ENCODE measurements at places on chromosomes 12 and 14.

DNA sequence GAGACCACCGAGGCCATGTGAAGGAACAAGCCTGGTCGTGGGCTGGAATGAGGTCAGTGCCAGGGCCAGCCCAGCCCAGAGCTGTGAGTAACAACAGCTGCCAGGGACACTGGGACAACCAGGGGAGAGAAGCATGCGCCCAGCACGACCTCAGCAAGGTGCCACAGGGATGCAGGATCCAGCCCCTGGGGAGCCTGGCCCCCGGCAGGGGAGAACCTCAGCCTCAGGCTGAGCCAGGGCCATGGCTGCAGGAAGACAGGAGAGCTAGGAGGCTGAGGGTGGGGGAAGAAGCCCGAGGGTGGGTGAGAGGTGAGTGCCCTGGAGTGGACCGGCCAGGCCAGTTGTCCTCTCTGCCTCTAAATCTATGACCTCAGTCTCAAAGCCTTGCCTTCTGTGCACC lies 62.6 kb downstream of the BCL11B start:
- no peak for DNase-seq

DNA sequence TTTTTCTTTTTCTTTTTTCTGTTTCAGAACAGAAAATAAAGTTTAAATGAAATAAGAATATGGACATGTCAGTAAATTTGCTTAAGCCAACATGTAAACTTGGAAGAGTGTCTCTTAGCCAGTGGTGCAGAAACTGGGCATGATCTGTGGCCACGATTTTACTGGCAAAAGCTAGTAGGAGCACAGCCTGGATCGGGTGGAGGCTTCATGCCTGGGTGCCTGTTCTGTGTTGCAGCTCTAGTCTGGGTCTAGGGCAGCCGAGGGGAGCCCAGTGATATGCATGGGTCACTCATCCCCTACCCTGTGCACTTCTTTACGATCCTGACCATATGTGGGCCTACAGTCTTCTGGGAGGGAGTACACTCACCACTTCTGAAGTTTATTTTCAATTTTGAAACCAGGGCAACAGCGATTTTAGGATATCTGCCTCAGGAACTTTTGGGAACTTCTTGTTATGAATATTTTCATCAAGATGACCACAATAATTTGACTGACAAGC lies 45.6 kb upstream of the SMCO2 start:
- no peak for DNase-seq

GRCh38 chr12:47527816-47528215 lies 178.0 kb downstream of the RPAP3 start:
- no peak for DNase-seq

GRCh38 chr12:126198966-126199692 lies 1133.9 kb downstream of the AACS start:
- DNase-seq, result no peak

- no peak for DNase-seq
These were observed 18.3 kb downstream of the PLEK2 start for GRCh38 chr14:67393689-67394088.

DNA sequence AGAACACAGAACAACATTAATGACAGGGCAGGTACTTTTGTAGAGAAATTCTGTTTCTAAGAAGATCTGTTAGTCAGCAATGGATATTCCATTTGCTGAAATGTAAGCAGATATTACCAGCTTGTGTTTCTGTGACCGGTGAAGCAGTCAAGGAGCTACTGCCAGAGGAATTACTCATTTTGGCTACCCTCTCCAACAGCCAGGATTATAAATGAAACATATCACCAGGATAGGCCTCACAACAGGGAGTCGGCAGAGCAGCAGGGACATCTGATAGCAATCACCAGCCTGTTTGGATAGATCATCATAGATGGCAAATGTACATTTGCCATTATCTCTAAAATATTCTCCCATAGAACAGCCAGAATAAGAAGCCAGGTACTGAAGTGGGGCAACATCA lies 440.7 kb downstream of the KCNH5 start:
- DNase-seq, result no peak

DNA sequence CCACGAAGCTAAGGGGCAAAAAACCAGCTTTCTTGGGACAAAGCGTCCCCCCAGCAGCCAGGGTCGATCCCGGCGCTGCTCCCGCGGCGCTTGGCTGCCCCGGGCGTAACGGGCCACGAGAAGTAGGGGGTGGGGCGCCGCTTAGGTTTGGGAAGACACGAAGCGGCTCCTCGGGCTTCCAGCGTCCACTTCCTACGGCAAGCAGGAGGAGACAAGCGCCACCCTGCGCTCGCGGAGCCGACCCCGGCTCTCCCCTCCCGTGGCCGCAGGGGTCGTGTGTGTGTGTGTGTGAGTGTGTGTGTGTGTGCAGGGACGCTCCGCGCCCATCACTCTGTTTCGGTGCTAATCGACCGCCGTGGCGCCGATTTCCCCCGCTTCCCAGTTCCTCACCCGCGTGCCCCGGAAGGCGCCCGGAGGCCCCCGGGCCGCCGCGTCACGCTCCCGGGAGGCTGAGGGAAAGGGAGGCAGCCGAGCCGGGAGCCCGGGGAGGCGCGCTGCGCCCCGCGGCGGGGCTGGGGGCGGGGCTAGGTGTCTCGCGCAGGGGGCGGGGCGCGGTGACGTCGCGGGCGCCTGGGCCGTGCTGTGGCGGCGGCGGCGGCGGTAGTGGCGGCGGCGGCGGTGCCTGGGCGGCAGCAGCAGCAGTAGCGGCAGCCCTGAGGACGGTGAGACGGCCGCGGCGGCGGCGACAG lies at the start of gene ERC1:
TSS of gene ERC1 (plus strand) at position 563 of the 689 bp plus-strand sequence. CDS start 36,681 bp downstream, outside the sequence.
- DNase-seq, result peak; percentile 73

DNA sequence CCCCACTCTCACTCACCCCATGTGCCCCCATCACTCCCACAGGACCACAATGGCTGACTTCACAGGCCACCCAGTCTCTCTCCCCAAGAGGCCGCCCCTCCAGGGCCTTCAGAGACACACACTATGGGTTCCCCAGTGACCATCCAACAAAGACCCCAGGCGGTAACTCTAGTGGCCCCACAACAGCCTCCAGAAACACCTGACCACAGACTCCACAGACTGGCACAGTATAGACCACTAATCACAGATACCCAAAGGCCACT lies 3.0 kb downstream of the ZNF605 start:
- DNase-seq, result no peak

GRCh38 chr14:75299059-75299458 lies 20.4 kb downstream of the FOS start:
- DNase-seq, result no peak

- no peak for DNase-seq
These were observed 192.4 kb upstream of the CNTN1 start for GRCh38 chr12:40499856-40500255.

DNA sequence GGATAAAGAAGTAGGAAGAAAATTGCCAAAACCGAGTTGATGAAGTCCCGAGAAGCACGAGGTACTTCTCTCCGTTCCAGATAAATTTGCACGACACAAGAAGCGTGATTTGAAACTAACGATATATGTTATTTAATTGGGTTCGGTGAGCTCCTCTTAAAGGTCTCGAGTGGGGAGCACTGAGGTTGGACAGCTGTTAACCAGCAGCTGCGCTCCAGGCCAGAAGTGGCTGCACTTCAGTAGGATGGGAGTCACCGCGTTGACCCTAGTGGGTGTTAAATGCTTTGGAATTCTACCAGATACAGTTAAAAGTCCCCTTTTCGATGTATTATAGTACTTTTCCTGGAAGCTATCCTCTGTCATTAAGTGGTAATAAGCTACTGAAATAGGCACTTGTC lies 953 bp upstream of the DCAF5 start:
- no peak for DNase-seq

DNA sequence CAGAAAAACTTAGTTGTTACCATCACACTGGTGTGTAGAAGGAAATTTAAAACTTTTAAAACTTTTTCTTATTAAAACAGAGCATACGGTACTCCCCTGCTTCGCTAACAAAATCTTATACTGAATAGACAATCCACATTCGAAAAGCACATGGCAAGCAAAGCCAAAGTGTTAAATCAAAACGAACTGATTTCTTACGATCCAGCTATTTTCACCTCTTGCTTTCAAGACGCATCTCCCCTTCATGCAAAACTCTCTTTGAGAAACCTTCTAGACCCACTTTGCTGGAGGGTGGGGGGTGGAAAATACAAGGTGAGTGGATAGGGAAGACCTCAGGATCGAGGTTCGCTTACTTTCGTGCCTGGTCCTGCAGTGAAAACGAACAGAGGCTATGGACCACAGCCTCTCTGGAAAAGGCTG lies 328 bp downstream of the INTS13 start:
- DNase-seq, result no peak

Measured in T-helper 1 cell (primary cell).